Right ventricle myocardium inferior (tissue), 1 donor: ENCODE measurements at places on chromosomes 3 and 15. TPM values are rescaled to one million over a fixed set of nuclear protein-coding genes. Genes with fewer than 3 reads are reported as not detected.

Gene CORO2B
- 8.5 TPM for total RNA-seq

Gene ALPK3
- 132 TPM for total RNA-seq

Gene ADAMTS9
- 19.9 TPM for total RNA-seq

Gene KCNH8
- total RNA-seq: 0.14 TPM

Gene PLCD1
- 10.7 TPM for total RNA-seq

Gene FGF7
- total RNA-seq: 44.6 TPM

- no peak for DNase-seq
Measured at GRCh38 chr3:167736264-167736787, 805 bp downstream of the SERPINI1 start.

DNA sequence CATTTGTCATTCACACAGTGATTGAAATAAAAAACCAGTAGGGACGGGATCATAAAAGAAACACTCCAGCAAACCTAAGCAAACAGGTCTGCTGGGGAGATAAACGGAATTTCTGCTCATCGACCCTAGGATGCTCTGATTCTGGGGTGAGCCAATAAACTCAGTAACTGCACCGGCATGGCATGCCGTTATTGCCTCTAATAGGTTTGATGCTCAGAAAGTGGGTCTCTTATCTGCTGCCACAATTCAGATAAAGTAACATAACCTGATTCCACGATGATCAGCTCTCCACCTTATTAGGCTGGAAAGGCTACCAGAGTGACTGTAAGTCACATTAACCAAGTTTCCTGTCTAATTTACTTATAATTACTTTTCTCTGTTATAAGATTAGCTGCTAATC, 19.6 kb downstream of the DCLK3 start:
- DNase-seq: no peak

DNA sequence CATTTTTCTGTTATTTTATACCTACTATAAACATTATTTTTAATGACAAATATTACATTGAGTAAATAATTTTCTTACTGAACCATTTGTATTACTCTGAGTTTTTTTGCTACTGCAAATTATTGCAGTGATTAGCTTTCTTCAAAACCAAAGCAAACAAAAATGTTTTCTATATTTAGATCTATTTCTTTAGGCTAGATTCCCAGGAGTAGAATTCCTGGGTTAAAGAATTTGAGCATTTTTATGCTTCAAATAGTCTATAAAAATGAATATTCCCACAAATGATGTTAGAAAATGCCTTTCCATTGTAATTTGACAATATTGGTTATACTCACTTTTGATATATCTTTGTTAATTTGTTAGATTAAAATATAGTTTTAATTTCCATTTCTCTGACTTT, 76.8 kb downstream of the LEKR1 start:
- DNase-seq: no peak

GRCh38 chr3:182913889-182914288, 66.4 kb downstream of the DCUN1D1 start:
- DNase-seq: no peak

- no peak for DNase-seq
Measured at GRCh38 chr3:487614-488013, 291.1 kb downstream of the CHL1 start.

DNA sequence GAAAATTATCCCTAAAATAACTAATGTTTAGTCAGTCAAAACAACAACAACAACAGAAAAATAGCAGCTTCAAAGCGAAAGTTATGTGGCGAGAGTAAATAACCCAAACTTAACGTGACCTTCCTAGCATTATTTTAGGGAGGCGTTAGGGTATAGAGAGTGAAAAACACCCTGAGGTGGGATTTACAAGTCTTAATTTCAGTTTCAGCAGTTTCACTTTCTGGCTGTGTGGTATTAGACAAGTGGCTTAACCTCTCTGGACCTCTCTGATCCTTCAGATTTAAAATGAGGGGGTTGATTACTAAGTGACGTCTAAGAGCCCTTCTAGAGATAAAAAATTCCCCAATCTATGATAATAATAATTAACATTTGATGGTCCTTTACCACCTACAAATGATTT, 291.2 kb downstream of the ZBTB20 start:
- no peak for DNase-seq

GRCh38 chr3:72888546-72889309, 882 bp downstream of the GXYLT2 start:
- no peak for DNase-seq

GRCh38 chr3:122923611-122924010, 104.0 kb downstream of the SEMA5B start:
- DNase-seq: no peak

DNA sequence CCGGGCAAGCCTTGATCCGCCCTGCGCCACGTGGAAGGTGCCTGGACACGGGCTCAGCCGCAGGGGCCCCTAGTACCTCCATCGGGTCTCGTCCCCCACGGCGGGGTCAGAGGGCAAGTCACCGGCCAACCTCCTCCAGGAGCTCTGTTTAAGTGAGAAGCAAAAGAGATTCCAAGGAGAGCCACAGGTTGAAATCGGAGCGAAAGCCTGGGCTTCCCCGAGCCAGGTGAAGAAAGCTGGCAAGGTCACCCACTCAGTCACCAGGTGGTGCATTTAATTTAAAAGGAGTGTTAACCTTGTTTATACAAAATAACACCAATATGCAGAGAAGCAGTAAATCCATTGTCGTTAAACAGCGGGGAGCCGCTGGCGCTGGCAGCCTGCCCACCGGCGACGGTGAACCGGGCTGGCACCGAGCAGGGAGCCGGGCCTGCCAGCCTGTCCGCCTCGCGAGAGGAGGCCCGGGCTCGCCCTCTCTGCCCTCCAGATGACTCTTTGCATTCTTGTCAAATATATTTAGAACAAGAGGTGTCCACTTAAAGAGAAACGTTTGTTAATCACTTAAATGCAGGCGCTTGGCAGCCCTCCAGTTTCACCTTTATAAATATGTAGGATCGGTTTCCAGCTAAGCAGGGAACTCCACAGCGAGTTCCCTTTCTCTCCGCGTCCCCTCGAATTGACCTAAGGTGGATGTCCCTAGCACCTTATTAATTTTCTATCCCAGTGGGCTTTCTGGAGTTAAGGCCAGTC, 277.3 kb upstream of the NR2F2 start:
- DNase-seq: peak; percentile 79

- DNase-seq: no peak
Measured at GRCh38 chr15:77455696-77456321, 35.1 kb downstream of the HMG20A start.

DNA sequence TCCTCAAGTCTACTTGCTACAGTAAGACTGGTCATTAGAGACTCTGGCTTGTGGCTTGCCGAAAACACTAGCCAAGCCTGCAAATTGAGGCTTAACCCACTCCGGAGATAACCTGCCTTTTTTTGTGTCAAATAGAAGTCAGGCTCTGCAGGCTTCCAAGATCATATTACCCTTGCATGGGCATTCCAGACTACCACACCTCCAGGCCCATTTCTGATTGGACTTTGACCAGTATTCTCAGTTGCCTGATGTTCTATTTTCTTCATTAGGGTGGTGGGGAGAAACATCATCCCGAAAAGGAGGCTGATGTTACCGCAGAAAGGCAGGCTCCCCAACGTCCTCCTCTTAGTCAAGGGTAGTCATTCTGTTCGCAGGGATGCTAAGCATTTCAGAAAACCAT, 68.1 kb upstream of the FOXP1 start:
- DNase-seq: no peak
